Stimulated activated CD8-positive, alpha-beta memory T cell treated with anti-CD3 and anti-CD28 coated beads, Interleukin-15, amount 100 ng/mL, for 24 hours (primary cell): ENCODE measurements at places on chromosomes 2 and 18.

DNA sequence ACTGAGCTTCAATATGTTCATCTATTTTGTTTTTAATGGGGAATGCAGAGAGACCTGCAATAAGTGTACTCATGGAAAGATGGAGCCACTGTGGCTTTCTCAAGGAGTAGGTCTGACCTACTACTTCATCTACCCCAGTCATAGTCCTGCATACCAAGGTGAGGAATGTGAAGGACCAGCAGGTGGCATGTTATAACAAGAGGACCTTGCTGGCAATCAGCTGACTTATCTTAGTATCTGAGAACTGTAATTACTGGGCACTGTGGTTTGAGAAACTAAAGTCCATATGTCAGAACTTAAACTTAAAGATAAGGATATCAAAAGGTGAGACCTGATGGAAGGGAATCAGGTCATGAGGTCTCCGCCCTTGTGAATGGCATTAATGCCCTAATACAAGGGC is 1104.2 kb downstream of the BCL11A start:
- DNase-seq: no peak

DNA sequence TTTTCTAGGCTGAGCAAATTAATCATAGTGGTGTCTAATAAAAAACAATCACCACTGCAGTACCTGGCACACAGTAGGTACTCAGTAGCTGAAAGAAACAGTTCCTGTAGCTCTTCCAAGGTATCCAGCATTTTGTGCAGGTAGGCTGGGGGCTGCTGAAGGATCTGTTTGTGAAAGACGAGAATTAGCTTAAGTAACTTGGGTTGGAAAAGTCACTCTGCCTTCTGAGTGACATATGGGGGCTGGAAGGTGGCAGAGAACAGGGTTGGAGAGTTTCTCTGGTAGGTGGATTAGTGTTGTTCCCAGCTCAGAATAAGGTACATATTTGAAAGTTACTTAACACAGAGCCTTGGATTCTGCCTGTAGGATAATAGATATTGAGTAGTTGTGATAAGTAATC is 72.8 kb downstream of the FMNL2 start:
- no peak for DNase-seq

DNA sequence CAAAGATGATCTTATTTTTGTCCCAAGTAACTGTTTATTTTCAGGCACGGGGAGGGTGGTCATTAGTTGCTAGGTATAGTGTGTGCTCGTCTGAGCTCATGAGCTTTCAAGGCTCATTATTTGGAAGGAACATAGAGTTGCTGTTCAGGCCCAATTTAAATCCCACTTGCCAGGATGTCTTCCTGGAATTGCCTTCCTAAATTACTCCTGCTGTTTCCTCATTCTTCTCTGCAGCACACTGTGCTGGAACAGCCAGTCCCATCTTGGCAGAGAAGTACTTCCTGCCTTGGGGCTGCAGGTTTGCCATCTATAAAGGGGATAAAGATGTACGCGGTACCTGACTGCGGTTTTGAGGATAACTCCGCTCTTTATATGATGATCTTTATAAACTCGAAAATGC is 37.3 kb downstream of the GREB1 start:
- no peak for DNase-seq

- DNase-seq: no peak
Measured at GRCh38 chr2:214631406-214631805, 178.1 kb downstream of the BARD1 start.

DNA sequence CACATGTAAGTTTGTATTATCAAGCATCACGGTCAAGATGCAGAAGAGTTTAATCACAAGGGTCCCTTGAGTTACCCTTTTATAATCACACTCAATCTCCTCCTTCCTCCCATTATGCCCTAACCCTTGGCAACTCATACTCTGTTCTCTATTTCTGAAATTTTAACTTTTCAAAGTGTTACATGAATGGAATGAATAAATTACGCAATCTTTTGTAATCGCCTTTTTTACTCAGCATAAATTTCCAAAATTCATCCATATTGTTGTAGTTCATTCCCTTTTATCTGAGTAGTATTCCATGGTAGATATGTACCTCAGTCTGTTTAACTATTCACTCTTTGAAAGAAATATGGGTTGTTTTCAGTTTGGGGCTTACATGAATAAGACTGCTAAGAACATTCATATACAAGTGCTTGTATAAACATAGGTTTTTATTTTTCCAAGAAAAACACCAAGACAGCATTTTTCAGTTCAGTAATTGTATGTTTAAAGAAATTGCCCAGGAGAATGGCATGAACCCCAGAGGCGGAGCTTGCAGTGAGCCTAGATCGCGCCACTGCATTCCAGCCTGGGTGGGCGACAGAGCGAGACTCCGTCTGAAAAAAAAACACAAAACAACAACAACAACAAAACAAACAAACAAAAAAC is 430.9 kb upstream of the KCNH7 start:
- no peak for DNase-seq

GRCh38 chr2:101341901-101342624 is 33.6 kb upstream of the RNF149 start:
- peak; percentile 64 for DNase-seq

- no peak for DNase-seq
Measured at GRCh38 chr2:200066417-200066816, 111.0 kb downstream of the MAIP1 start.

DNA sequence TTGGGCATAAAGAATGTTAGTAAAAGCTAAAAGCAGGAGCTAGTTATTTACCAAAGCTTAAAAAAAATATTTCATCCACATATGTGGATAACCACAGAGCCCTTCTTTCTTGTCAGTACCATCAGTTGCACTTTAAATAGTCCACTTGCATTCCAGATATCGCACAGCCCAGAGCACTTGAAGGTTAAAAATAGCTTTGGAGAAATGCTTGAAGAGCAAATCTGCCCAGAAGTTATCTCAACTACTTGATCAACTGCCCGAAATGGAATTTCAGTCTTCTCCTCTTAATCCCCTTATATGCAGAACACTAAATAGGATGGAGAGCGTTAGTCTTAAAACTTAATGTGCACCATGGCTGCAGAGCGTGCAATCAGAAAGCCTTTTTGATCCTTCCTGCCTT is 148.3 kb downstream of the PLEKHA3 start:
- no peak for DNase-seq

- no peak for DNase-seq
Measured at GRCh38 chr2:196718419-196719109, 79.0 kb downstream of the CCDC150 start.

GRCh38 chr2:101733257-101733993 is 35.9 kb downstream of the MAP4K4 start:
- DNase-seq: no peak

DNA sequence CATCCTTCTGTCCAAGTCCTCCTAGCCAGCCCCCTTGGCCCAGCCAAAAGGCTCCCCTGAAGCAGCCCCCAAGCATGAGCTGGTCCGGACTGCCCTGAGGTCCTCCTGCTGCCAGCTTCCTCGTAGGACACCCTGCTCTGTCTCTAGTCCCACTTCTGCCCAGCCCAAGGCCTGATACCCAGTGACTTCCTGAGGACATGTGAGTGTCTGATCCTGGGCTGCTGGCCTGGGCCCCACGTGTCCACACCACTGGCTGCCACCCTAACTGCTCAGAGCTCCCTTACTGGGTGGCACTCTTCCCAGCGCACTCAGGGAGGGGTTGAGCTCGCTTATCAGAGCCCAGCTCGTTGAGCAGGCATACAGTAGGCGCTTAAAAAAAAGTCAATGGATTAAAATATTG is 34.4 kb upstream of the PDIA6 start:
- DNase-seq: no peak

GRCh38 chr2:181426672-181427071 is 30.5 kb upstream of the ITGA4 start:
- no peak for DNase-seq

- DNase-seq: no peak
Measured at GRCh38 chr2:136215908-136216472, 98.0 kb upstream of the CXCR4 start.

GRCh38 chr2:85577063-85577385 is 362 bp upstream of the VAMP8 start:
- no peak for DNase-seq

- DNase-seq: no peak
Measured at GRCh38 chr2:208373460-208374089, 33.0 kb upstream of the PTH2R start.

DNA sequence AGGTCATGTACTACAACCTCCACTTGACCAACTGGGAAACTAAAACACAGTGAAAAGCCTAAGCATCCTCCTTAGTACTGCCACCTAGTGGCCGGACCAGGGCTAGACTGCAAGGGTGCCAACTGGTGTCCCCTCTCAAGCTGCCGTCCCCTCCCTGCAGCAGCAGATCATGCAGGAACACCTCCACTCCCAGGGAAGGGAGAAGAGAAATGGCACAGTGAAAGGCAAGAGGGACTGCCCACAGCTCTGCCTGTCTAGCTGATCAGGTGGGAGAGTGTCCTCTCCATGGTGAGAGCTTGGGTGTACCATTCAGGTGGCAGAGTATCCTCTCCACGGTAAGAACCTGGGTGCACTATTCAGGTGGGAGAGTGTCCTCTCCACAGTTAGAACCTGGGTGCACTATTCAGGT is 78.1 kb downstream of the AAK1 start:
- peak; percentile 45 for DNase-seq

DNA sequence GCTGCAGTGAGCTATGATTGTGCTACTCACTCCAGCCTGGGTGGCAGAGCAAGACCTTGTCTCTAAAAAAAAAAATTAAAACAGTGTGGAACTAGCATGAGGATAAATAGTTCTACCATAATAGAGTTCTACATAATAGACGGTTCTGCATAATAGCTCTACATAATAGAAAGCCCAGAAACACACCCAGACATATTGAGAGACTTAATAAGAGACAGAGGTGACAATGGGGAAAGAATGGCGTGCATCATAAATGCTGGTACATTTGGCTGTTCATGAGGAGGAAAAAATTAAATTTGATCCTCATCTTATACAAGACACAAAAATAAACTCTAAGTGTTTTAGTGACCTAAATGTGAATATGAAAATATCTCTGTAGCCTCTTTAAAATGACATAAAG is 58.5 kb downstream of the PTRHD1 start:
- DNase-seq: no peak

GRCh38 chr2:94986392-94986963 is 39.0 kb upstream of the MAL start:
- DNase-seq: no peak

DNA sequence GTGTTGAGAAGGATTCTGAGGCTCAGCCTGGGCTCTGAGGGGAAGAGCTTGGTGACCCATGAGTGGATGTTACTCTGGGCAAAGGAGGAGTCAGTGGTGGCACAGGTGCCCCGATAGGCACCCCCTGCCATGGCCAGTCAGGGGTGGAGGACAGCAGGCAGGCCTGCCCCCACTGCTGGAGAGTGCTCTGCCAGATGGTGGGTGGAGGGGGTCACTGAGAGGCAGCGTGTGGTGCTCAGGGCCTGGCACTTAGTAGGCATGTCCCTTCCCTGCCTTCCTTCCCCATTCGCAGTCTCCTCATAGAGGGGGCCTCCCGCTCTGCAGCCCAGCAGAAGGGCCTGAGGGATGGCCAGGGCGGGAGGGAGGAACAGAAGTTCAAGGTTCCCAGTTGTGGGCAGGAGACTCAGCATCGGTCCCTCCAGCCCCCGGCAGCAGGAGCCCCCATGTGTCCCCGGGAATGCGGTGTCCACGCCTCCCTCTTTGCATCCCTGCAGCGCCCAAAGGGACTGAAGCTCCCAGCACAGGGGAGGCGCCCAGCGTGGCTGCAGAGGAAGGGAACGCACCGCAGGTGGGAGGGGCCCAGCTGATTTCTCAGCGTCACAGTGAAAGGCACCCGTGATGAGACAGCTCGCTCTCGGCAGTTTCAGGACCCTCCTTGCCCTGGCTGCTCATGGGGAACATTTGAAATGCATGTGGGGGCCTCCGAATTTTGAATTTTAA is 5.7 kb upstream of the SNED1 start:
- no peak for DNase-seq
